ENCODE measurements at places on chromosomes 3 and 15.

DNA sequence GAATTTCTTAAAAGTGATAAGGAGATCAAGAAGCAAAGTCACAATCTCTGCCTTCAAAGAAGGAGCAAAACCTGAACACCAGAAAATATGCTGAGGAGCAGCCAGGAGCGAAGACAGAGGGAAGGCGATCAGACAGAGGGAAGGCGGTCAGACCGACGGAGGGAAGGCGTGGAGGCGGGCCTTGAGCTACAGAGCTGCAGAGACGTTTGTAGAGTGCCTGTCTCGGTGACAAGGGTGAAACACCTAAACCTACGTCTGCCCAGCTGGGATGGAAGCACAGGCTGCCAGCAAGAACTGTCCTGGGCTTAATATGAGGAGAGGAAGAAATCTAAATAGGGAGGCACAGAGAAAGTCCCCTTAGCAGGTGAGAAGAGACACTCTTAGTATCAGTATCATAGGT lies 476.0 kb downstream of the OCA2 start:
- no peak for DNase-seq

DNA sequence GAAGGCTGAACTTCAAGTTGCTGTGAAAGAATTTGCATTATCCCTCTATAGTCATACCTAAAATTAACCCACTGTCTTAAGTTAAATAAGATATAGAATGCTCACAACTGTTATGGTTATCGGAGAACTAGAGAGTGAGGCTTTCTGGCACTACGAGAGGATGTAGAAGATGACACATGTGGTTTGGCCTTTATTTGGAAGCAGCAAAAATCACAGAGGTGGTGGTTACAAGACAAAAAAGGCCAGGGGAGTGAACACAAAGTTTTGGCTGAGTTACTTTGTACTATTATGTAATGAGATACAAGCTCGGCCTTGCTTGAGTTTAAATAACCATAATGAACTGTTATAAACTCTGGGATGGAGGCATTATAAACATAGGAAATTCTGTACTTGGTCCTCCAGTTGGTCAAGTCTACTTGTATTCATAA lies 78.3 kb upstream of the ICE2 start:
- peak; percentile 51 for DNase-seq

DNA sequence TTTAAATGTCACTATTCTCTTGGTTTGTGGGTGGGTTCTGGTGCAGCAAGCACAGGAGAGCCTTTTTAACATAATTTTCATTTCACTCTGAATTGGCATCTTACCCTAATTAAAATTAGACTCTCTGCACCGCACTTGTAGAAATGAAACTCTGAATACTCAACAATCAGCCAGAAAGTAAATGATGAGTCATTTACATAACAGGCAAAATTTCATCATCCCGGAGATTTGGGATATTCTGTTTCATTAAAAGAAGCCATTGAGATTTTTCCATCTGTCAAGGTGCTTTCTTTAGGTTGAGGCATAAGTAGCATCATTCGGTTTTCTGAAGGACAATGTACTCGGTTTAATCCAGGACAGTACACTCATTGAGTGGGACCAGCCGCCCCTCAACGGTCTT lies 111.0 kb downstream of the RFTN1 start:
- no peak for DNase-seq

DNA sequence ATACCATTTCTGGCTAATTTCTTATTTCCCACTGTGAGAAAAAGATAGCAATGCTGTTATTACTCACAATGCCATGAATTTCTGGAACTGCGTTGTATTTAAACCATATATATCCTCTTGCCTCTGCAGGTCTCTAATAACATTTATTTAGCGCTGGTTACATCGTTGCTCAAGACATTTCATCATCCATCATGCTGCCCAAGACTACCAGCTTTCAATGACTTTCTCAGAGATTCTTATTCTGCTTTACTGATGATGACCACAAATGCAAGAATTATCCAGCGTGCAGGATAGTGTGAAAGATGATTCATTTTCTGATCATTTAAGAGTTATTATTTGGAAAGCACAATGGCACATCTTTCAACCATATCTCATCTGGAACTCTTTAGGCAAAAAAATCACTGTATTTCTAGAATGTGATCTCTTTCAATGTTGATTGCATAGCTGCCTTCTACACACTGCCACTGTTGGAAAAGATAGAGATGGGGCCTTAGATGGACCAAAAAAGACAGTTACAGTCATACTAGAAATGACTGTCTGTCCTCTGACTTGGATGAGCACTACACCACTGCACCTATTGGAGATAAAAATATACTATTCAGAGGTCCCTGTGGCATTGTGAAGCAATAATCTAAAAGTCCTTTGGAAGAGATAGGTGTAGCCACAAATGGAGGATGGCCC lies 716.1 kb downstream of the NSUN3 start:
- DNase-seq = no peak

GRCh38 chr3:49865198-49865784 lies 4.4 kb downstream of the CAMKV start:
- DNase-seq = no peak

- no peak for DNase-seq
Measured at GRCh38 chr3:6060251-6060650, 800.7 kb upstream of the GRM7 start.

DNA sequence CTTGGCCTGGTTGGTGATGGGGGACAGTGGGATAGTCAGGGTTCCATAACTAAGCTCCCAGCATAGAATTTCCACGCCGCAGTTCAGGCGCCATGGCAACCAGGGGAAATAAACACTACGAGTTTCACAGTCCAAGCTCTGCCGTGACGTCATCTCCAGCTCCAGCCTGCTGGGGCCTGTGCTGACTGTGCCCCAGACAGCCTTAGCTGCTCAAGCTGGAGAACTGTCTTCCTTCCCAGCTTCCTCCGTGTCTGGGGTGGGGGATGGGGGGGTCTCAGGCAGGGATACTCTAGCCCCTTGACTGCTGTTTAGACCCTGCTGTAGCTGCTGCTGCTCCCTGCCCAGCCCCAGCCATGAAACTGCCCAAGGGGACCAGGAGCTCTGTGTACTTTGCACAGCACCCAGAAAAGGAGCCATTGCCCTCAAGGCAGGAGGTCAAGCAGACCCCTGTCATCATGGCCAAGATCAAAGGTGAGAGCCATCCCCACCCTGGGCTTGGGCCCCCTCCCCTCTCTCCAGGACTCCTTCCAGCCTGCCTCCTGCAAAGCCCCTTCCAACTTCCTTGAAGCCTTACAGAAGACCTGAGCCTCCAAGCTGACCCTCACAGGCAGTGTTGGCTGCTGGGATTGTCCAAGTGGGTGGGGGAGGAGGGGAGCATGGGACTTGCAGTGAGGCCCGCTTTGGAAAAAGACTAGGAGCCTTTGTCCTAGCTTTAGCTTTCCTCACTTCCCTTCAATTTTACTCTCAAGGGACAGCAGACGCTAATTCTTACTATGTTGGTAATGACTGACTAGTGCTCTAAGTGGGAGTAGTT lies 11.4 kb upstream of the CSPG4 start:
- peak; percentile 63 for DNase-seq

DNA sequence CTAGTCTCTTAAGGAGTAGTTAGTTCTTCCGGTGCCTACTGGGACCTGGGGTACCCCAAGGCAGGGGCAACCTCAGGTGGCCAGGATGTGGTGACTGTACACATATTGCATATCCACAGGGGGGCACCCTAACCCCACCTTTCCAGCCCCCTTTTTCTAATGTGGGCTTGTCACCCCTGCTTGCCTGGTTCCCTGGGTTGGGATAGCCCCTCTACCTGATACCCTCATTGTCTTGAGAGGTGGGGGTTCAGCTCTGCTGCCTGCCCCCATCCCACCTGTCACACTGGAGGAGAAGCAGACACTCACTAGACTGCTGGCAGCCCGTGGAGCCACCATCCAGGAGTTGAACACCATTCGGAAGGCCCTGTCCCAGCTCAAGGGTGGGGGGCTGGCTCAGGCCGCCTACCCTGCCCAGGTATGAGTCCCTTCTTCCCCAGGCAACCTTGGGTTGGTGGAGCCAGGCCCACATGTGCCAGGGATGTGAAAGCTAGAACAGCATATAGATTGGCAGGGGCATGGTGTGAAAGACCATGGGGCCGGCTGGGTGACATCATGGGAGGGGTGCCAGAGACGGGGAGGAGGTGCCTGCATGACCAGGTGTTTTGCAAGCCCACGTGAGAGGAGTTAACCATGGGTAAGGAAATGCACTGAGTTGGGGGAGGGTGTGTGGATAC lies 4.0 kb downstream of the GLYCTK start:
- peak; percentile 63 for DNase-seq

- no peak for DNase-seq
Measured at GRCh38 chr3:52436500-52437149, 8.3 kb downstream of the SEMA3G start.

DNA sequence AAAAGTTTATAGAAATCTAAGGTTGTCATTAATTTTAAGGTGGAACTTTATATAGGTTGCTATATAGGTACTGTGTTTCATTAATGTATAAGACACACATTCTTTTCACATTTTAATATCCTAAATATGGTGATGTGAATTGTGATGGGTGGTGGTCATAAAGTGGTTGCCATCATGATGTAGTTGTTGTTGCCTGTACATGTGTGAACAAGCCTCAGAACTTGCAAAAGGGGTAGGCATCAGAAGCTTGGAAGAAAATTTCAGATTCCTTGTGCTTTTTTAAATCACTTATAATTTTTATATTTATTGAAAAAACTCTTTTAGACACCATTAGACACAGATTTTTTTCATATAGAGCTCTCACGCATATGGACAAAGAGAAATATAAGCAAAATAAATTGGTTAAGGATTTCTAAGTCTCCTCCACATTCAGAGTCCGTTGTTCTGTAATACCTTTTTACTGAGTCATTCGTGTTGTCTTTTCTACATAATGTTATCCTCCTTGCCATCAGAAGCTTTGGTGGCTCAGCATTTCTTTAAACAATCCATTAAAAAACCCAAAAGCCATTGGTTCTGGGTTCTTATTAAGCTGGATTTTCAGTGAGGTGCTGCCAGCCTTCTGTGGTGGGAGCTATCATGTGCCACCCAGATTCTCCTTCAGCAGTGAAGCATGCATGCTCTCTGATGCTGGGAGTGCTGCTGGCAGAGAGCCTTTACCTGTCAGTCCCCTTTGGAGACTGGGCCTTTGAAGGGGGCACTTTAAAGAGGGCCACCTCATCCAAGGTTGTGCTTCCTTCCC lies 140.4 kb upstream of the GALNT15 start:
- DNase-seq = no peak

GRCh38 chr3:175988401-175988800 lies 1129.3 kb downstream of the NAALADL2 start:
- no peak for DNase-seq

DNA sequence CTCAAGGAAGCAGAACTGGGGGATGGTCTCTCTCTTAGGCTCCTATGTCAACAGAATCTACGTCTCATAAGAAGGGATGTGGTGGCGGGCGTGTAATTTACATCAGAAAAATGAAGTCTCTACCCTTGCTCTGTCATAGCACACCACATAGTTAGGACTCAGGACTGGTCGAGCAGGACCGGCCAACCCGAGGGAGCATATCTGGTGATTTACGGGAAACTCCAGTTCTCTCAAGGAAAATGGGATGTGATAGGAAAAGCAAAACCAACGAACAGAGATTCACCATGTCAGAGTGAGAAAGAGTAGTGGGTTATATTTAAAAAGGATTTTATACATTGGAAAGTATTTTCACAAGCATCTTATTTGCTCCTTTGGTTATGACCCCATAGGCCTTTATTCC lies 54.7 kb downstream of the IGF2BP2 start:
- DNase-seq = no peak

DNA sequence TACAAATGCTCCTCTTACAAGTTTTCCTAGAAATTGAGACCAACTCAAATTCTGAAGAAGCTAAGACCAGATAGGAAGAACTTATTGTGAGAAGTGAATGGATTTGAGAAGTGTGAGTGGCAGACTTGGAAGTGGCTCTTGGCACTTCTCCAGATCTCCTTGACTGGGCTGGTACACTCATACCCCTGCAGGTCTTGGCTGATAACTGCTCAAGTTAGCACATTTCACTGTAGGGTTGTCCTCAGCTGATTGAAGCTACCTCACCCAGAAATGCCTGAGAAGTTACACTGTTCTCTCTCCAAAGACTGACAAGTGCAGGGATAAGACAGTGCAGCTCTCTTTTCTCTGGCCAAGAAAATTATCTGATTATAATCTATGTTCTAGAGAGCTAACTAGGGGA lies 16.5 kb upstream of the CLDN1 start:
- no peak for DNase-seq
